ENCODE measurements at places on chromosomes 5 and 9. TPM values are rescaled to one million over a fixed set of nuclear protein-coding genes. Genes with fewer than 3 reads are reported as not detected.

- no peak for DNase-seq
These were observed 7.2 kb downstream of the RNF145 start for GRCh38 chr5:159202151-159202550.

GRCh38 chr5:95958310-95959014 is 3.2 kb downstream of the ELL2 start:
- DNase-seq = no peak

DNA sequence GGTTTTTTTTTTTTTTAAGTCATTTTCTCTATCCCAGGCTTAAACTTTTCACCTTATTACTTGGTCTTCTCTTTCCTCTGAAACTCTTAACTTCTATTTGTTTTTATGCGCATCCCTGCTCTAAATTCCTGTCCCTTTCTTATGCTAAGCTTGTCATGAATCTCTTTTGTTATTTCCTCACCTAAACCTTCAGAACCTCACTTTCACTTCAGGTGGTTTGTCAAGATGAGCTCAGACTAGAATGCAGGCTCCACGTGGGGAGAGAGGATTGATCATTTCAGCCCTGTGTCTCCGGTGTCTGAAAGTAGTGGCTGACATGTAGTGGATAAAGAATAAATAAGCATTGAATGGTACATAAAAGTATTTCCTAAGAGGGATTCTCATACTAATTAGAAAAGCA is 63.6 kb downstream of the ANXA1 start:
- no peak for DNase-seq

SLC25A48 gene
- total RNA-seq = not detected

- no peak for DNase-seq
These were observed 16.4 kb upstream of the C5orf58 start for GRCh38 chr5:170216257-170216864.

DNA sequence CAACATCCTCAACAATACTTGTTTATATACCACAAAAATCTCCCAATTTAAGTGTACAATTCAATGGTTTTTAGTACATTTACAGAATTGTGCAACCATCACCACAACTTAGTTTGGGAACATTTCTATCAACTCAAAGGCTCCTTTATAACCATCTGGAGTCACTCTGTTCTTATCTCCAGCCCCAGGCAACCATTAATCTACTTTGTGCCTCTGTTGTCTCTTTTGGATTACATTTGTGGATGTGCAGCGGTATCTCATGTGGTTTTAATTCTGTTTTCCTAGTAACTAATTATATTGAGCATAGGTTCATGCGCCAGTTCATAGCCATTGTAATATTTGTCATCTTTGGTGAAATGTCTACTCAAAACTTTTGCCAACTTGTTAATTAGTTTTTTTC is 14.4 kb downstream of the ADAMTS19 start:
- no peak for DNase-seq

DNA sequence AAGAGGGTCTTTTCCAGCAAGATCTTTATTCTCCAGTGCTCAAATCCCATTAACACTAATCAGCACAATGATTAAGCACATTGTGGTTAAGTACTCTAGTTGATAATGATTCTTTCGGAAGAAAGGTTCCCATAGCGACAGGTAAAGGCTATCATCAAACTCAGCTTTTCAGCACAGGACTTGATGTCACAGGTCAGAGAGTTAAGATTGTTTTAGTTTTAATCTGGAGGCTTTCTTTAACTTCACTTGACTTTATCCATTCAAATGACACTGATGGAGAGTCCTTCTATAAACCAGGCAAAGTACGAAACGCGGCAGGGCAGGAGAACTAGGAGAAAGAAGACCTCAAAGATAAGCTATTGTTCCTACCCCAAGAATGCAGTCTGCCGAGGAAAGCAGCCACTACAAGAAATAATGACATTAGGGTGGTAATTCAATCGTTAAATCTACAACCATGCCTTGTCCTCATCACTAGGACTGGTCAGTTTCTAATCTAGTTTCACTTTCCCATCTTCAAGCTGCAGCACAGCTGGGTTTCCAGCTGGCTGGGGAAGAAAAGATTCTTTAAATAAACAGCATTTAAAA is 4.6 kb downstream of the NRG2 start:
- DNase-seq = no peak

ADAMTSL2 gene
- 0.29 TPM for total RNA-seq

ANGPTL2 gene
- total RNA-seq = not detected

DNA sequence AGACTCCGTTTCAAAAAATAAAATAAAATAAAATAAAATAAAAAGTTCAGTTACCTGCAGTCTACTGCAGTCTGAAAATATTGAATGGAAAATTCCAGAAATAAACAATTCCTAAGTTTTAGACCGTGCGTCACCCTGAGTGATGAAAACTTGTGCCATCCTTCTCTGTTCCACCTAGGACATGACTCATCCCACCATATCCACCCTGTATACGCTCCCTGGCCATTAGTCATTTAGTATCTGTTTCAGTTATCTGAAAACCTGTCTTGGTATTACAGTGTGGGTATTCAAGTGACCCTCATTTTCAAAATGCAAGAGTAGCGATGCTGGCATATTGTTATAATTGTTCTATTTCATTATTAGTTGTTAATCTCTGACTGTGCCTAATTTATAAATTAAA is 51.8 kb upstream of the TEX48 start:
- no peak for DNase-seq

DNA sequence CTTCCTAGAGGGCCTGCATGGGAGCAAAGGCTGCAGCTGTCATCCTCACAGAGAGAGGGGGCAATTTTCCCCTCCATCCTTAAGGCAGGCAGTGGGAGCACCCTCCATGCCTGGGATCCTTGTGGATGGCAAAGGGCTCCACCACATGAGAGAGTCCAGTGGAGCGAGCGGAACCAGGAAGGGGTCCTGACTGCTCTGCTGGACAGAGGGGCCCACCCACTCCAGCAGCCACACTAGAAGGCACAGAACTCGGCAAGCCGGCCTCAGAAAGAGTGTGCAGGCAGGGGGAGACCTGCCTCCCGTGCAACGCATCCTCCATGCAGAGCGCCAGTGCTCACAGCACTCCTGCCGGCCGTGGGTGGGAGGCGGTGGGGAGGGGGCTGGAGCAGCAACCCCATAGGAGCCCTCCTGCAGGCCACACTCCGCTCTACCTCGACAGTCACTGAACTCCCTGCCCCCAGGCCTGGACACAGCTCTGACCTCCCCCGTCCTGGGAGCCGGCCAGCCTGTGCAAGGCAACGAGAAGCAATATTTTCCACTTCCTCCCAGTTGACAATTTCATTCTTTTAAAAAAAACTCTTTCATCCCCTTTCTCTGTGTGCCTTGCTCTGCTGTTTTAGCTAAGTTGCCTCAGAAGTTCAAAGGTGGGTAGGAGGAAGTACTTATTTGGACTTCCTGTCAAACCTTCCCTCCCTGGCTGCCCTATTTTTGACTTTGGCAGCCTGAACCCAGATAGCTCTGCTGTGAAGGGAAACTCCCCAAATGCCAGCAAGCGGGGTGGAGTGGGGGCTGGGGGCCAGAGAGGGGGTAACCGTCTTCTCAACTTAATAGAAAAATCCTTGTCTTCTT is 5.3 kb upstream of the LCP2 start:
- DNase-seq = peak; percentile 71

TIMD4 gene
- 1.2 TPM for total RNA-seq

GRCh38 chr5:143023411-143024096 is 253.4 kb downstream of the ARHGAP26 start:
- DNase-seq = peak; percentile 55

GRCh38 chr5:78591138-78591612 is 57.4 kb downstream of the LHFPL2 start:
- no peak for DNase-seq

GRCh38 chr5:54637654-54638053 is 120.1 kb downstream of the SNX18 start:
- DNase-seq = no peak

AFF4 gene
- total RNA-seq = 22.9 TPM

LCN6 gene
- not detected for total RNA-seq

UAP1L1 gene
- 22.9 TPM for total RNA-seq

- DNase-seq = no peak
These were observed 23.0 kb upstream of the ADAMTS2 start for GRCh38 chr5:179368126-179368805.

GRCh38 chr5:64519263-64519662 is 13.4 kb downstream of the RGS7BP start:
- no peak for DNase-seq

KCNMB1 gene
- not detected for total RNA-seq

- no peak for DNase-seq
These were observed 129.6 kb upstream of the ABCA1 start for GRCh38 chr9:105057551-105057950.

GRCh38 chr5:159850160-159850559 is 66.1 kb upstream of the ADRA1B start:
- no peak for DNase-seq
